Hepatocyte (in vitro differentiated cells): ENCODE measurements at places on chromosomes 3 and 15.

GRCh38 chr3:188901671-188902287, 270.0 kb upstream of the TPRG1 start:
- DNase-seq, result no peak

DNA sequence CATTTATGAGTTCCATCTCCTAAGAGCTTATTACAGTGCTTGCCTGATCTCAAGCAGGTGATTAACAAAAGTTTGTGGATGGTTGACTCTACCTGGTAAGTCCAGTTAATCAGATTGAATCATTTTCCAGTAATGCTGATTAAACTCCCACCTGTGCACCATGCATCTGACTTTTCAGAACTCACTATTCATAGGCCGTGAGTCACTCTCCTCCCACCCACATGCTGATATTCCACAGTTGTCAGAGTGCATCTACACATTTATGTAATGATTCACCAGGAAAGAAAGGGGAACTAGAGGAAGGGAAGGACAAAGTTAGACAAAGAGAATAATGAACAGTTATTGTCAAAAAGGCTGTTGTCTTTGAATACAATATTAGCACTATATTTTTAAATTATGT, 106.2 kb upstream of the UBE3A start:
- DNase-seq, result no peak

GRCh38 chr15:38671675-38672254, 107.2 kb upstream of the RASGRP1 start:
- no peak for DNase-seq

DNA sequence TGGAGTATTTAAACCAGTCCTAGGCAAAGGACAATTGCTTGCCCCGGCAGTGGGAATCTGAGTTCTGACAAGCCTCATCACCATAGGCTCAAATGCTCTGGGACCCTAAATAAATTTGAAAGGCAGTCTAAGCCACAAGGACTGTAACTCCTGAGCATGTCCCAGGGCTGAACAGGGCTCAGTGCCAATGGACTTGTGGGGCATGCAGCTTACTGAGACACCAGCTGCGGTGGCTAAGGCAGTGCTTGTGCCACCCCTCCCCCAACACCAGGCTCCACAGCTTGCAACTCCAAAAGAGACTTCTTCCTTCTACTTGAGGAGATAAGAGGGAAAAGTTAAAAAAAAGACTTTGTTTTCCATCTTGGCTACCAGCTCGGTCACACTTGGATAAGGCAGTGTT, 289.7 kb upstream of the DCBLD2 start:
- DNase-seq, result no peak

DNA sequence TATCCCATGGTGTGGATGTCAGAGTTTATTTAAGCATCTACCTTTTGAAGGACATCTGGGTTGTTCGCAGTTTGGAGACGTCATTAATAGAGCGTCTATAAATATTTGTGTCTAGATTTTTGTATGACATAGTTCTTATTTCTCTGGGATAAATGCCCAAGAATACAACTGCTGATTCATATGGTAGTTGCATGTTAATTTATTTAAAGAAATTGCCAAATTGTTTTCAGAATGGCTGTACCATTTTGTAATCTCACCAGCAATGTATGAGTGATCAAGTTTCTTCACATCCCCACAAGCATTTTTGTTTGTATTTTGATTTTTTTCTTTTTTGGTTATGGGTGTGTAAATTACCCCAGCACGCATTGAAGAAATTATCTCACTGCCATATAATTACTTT, 656.9 kb downstream of the NTRK3 start:
- DNase-seq, result no peak

DNA sequence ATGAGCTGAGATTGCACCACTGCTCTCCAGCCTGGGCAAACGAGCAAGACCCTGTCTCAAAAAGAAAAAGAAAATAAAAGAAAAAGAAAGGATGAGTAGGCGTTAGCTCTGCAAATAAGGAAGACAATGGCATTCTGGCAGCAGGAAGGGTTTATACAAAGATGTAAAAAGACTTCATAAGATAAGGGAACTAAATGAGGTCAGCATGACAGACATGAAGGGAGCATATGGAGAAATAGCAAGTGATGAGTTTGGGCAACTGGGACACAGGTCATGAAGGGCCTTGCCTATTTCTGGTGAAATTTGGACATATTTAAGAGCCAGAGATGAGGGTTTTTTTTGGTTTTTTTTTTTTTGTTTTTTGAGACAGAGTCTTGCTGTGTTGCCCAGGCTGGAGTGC, 24.5 kb downstream of the TMEM266 start:
- no peak for DNase-seq

- DNase-seq, result no peak
Observed at GRCh38 chr3:54157860-54158259, 35.5 kb downstream of the CACNA2D3 start.

DNA sequence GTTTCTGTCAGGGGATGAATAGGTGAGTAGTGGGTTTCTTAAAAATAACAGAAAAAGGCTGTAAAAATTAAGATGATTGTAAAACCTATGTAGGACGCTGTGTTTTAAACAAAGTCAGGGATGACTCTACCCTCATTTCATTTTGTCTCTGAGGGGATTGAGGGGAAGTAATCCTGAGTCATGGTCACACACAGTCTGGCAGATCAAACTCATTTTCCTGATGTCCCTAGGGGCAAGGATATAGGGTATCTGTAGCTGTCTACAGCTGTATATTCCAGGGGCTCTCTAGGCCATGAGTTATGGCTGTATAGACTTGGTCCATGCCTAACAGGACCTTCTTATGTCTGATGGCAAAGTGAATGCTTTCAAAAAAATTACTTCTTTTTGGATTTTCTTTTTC, 421.1 kb downstream of the PDCD6IP start:
- no peak for DNase-seq

DNA sequence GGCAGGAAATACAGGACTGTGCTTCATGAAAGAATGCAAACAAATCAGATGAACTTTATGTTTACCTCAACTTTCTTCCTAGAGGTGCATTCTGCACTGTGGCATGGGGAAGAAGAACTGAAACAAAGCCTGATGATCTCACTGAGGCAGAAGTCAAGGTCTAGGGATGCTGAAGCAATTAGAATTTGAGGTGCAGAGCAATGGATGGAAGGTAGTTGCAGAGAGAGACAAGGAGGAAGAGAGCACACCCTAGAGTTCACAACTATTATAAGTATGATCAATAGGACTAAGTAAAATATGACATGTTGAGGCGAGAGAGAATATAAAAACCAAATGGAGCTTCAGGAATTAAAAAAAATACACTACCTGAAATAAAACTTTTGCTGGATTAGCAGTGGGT, 420.1 kb downstream of the EDEM1 start:
- no peak for DNase-seq

- no peak for DNase-seq
Observed at GRCh38 chr15:52730173-52730572, 51.0 kb upstream of the ATOSA start.

- DNase-seq, result no peak
Observed at GRCh38 chr3:134495980-134496379, 10.1 kb downstream of the CEP63 start.

DNA sequence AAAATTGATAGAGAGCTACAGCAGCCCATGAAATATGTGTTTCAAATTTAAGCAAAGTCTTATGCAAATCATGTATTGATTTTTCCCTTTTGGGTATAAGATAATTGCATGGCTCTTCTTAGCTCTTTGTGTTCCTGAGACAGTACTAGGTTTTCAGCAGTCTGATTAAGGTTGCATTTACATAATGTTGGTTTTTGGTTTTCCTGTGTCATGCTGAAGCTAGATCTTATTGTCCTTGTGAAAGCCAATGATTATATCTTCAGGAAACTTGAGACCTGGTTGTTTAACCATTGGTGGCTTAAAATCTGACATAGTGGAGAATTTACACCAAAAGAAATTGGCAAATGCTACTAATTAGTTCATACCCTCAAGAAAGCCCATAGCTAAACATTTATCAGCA, 392.6 kb downstream of the ZPLD1 start:
- DNase-seq, result no peak

DNA sequence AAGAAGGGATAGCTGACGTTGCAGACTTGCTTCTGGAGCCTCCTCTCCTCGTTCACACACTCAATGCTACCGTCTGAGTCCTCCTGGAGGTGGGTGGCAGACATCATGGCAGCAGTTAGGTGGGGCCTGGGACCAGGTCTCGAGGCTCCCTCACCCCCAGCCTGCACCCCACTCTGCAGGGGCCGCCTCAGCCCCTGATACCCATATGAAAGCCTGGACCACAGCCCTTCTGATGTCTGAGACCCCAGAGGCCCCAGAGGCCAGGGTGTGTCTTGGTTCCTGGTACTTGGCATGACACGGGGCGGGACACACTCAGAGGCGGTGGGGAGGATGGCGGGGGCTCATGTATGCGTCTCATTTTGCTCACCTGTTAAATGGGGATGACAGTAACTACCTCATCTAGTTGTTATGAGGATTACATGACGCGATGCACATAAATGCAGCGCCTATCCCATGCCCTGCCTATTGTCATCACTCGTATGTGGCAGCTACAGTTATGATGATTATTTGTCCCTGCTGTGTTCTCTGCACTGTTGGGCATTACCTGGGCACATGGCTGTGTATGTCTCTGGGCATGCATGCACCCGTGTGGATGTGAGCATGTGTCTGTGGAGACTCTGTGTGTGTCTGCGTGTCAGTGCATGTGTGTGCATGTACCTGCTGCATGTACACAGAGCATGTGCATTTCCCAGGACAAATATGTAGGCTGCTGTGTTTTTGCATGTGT, 39.9 kb downstream of the FEM1B start:
- DNase-seq, result no peak

- DNase-seq, result no peak
Observed at GRCh38 chr15:81278306-81279029, 45.5 kb downstream of the STARD5 start.

- DNase-seq, result no peak
Observed at GRCh38 chr3:102614021-102614569, 179.3 kb downstream of the ZPLD1 start.

DNA sequence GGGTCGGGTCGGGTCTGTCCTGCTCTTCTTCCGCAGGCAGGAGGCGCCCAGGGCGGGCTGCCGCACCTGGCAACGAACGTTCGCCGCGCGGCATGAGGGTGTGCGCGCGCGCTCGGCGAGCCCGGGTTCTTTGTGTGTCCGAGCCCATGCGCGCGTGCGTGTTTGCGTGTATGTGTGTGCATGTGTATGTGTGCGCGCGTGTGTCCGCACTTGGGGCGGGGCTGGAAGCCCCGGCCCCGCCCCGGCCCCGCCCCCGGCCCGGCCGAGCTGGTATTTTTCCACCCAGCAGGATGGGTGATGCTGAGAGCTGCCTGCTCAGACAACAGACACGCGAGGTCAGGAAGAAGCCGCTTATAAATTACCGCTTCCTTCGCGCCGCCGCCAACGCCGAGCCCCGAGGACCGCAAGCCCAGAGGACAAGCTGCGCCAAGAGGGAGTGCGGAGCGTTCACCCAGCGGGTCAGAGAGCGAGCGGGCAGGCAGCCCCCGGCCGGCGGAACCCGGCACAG, at the start of gene SLC6A6:
TSS of gene SLC6A6 (plus strand) at position 303 of the 508 bp plus-strand sequence. CDS start 41,029 bp downstream, outside the sequence.
- peak; percentile 98 for DNase-seq

- no peak for DNase-seq
Observed at GRCh38 chr3:134077649-134078161, 48.0 kb upstream of the SLCO2A1 start.

GRCh38 chr15:47719730-47720129, 2.4 kb downstream of the SEMA6D start:
- DNase-seq, result no peak

DNA sequence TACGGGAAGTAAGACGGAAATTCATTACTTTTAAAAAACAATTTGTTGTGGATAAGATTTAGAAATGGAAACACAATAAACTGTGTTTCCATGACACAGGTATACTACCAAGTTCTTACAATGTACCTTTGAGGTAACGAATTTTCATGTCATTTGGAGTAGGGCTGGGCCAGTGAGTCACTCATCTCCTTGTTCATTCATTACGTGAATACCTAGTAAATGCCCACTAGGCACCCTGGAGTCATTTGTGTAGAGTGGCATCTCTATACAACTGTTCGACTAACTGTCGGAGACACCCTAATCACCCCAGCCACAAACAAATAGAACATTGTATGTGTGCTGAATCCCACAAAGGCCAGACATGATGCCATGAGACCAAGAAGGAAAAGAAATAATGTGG, 94.8 kb downstream of the IGF1R start:
- DNase-seq, result no peak

DNA sequence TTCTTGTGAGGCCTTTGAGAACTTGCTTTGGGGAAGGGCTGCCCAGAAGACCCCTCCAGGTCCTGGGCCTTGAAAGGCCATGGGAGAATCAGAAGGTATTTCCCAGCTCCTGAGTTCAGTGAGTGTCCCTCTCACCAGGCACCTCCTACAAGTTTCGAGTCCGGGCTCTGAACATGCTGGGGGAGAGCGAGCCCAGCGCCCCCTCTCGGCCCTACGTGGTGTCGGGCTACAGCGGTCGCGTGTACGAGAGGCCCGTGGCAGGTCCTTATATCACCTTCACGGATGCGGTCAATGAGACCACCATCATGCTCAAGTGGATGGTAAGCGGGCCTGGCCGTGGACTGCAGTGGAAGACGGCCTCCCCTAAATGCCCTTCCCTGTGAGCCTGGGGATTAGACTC, 68.3 kb downstream of the BOC start:
- DNase-seq, result no peak

- DNase-seq, result no peak
Observed at GRCh38 chr3:12449889-12450682, 34.2 kb upstream of the TSEN2 start.

GRCh38 chr3:188385295-188385694, 231.3 kb downstream of the LPP start:
- DNase-seq, result peak; percentile 43

GRCh38 chr3:135077186-135077585, 282.1 kb downstream of the EPHB1 start:
- no peak for DNase-seq

DNA sequence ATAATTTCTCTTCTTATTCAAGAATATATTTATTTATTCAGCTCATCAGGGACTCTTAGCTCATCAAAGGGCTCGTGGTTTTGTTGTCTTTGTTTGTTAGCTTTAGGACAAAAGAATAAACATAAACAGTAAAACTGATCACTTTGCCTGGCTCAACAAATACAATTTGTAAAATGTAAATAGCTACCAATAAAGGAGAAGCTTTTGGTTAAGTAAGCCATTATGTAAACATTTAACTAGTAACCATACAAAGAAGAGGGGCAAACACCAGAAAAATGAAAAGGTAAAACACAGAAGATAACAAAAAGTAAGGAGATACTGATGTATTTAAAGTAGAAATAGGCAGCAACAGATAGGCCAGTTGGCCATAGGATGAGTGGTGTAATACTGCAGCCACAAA, 761.7 kb downstream of the ROBO1 start:
- DNase-seq, result no peak

DNA sequence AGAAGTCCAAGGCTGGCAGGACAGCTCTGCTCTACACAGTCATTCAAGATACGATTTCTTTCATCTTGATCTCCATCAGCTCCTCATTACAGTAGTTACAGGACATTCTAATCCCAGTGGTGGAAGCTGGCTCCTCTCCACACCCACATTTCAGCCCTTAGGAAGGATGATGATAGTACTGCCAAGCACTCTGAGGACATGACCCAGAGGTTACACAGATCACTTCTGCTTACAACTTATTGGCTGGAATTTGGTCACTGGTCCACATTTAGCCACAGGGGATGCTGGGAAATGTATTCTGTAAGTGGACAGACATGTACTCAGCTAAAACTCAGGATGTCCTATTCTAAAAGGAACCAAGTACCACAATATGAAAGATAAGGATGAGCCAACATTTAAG, 77.1 kb downstream of the IQCH start:
- no peak for DNase-seq

- no peak for DNase-seq
Observed at GRCh38 chr3:13462125-13462629, 17.9 kb upstream of the HDAC11 start.
